Activated CD4-positive, alpha-beta T cell treated with anti-CD3 and anti-CD28 coated beads, Interleukin-2, amount 50 U/mL, for 24 hours (primary cell): ENCODE measurements at places on chromosomes 4 and X.

GRCh38 chrX:9859711-9860555 is 73.7 kb downstream of the SHROOM2 start:
- no peak for DNase-seq

- DNase-seq, result no peak
These were observed 477 bp upstream of the HAND2 start for GRCh38 chr4:173530326-173531085.

- DNase-seq, result no peak
These were observed 60.6 kb downstream of the GABRA2 start for GRCh38 chr4:46329118-46329976.

DNA sequence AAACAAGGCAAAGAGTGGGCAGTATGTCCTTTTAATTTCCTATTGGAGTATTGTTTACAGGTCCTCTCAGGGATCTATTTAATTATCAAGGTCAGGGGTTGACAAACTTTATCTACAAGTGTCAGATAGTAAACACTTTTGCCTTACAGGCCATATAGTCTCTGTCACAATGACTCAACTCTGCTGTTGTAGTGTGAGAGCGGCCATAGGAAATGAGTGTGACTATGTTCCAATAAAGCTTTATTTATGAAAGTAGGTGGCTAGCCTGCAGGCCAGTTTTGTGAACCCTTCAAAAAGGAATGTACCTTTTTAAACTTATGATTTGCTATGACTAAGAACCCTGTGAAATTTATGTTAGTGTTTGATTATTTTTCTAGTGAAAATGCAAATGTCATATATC is 156.1 kb downstream of the GPAT3 start:
- DNase-seq, result no peak

DNA sequence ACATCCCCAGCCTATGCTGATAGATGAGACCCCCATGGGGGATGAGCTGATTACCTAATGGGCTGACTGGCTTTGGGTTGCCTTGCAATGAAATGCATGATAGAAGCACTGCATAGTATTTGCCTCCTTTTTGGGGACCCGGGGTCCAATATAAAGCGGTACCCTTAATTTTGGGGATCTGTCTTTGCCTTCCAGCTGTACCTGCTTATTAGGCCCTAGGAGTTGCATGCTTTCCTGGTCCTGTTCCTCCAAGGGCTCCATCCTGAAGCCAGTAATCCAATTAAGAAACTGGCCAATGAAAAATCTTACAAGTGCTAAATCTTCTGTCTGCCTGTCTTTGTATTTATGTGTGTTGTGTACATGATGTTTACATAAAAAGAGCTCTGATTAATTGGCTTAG is 791.6 kb downstream of the TRIML1 start:
- DNase-seq, result no peak

- DNase-seq, result no peak
These were observed 84.2 kb downstream of the BCOR start for GRCh38 chrX:40013266-40014195.

- DNase-seq, result no peak
These were observed 58.4 kb upstream of the CCDC149 start for GRCh38 chr4:24971192-24971591.

GRCh38 chrX:20637351-20637750 is 370.6 kb upstream of the RPS6KA3 start:
- no peak for DNase-seq

DNA sequence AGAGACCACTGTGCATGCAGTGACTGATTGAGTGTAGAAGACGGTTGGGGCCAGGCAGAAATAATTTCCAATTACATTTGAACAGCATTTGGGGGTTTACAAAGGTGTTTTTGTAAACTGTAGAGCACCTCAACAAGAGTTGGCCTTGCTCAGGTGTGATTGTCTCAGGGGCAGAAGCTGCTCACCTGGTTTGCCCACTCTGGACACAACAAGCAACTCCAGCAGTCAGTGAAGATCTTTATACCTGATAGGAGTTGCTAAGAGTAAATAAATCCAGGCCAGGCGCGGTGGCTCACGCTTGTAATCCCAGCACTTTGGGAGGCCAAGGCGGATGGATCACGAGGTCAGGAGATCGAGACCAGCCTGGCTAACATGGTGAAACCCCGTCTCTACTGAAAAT is 221.3 kb downstream of the RAB28 start:
- DNase-seq, result no peak

- no peak for DNase-seq
These were observed 2.5 kb downstream of the PPBP start for GRCh38 chr4:73985528-73985852.

DNA sequence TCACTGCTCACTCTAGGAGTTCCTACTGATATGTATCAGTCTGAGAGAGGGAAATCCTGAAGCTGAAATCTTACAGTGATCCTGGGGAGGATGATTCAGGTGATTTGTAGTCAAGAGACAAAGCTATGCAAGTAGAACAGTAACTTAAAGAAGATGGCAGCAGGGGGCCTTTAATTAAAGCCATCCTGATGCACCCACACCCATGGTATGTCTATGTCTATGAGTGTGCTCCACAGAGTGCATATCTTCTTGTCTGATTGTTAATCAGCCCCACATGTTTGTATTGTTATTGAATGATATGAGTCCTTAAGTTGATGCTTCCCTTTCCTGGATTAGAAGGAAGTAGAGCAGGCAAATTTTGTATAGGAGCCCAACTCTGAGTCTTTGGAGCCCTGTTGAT is 78.8 kb downstream of the NHS start:
- no peak for DNase-seq

DNA sequence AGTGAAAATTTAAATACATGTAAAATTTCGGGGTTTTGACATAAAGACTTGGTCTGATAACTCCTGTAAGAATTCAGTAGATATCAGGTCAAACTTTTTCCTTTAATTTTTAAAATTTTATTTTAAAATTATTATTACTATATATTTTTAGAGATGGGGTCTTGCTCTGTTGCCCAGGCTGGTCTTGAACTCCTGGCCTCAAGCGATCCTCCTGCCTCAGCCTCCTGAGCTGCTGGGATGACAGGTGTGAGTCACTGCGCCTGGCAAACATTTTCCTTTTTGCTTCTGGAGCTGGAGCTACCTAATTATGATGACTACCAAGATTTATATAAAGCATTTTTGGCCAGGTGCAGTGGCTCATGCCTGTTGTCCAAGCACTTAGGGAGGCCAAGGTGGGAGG is 37.3 kb downstream of the KLHL15 start:
- no peak for DNase-seq

DNA sequence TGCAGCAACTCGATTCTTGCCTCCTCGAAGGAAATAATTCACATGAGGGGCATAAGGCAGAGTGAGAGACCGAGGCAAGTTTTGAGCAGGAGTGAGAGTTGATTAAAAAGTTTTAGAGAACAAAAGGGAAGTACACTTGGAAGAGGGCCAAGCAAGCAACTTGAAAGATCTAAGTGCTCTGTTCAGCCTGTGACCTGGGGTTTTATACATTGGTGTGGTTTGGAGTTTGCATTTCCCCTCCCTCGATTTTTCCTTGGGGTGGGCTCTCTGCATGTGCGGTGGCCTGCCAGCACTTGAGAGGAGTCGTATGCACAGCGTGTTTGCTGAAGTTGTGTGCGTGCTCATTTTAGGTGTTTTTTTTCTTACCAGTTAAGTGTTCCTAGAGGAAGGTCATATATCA is 356.4 kb downstream of the KLHL4 start:
- DNase-seq, result no peak

DNA sequence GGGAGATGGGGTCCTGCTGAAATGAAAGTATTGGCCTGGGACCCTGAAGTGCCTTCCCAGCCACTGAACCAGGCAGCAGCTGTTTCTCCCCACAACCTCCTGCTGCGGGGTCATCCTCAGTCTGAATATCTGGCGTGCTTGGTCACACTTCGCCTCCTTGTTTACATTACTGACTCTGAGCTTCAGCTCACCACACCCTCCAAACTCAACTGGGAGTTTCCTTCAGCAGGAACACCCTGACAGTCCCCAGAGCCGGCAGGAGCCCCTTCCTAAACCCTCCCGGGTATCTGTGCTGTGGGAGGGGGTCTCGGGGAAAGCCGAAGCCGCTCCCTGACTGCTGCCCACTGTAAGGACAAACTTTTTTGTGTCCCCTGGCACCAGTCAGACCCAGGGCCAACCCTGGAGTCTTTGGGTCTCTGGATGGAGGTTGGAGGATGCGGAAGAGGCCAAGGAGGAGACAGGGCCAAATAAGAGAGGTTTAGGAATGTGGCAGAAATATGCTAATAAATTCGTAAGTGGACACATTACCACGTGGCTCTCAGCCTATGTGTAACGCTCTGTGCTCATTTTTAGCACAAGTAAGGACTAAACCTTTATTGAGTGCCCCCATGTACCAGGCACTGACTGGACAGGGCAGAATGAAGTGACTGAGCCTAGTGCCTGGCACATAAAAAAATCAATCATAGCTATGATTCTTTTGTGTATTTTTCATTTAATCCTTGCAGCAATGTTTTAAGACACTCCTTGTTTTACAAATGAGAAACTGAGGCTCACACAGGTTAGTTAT is 20.7 kb downstream of the FHDC1 start:
- DNase-seq, result no peak

DNA sequence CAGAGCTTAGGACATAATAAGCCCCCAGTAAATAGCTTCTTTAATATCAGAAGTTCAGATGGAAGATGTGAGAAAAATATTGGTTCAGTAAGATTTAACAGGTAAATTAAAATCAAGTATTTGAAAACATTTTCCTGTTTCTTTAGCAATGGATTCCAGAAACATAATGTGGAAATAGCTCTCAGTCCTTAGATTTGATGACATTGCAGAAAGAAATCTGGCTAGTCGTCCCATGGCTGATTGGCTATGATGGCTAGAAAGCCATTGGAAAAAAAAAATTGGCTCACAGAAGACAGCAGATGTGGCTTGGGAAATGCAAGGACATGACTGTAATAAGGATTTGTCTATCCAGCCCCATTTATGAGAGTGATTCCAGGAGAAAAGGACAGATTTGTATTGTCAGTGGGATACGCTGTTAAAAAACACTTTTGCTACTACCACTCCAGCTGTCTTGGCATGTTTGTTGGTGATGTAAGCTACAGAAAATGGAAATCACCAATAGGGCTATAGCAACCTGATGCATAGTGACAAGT is 78.3 kb downstream of the AR start:
- no peak for DNase-seq

- no peak for DNase-seq
These were observed 8.8 kb upstream of the RASL11B start for GRCh38 chr4:52853351-52853750.

GRCh38 chrX:9147726-9148125 is 113.8 kb upstream of the FAM9B start:
- no peak for DNase-seq
